Dorsolateral prefrontal cortex (tissue), 122 donors: ENCODE measurements at places on chromosomes 4 and X. TPM values are rescaled to one million over a fixed set of nuclear protein-coding genes. Genes with fewer than 3 reads are reported as not detected.

GRCh38 chrX:45771560-45772340, 571.1 kb upstream of the DIPK2B start:
- no peak for DNase-seq

GRCh38 chrX:7109049-7109531, 38.4 kb upstream of the STS start:
- no peak for DNase-seq

DNA sequence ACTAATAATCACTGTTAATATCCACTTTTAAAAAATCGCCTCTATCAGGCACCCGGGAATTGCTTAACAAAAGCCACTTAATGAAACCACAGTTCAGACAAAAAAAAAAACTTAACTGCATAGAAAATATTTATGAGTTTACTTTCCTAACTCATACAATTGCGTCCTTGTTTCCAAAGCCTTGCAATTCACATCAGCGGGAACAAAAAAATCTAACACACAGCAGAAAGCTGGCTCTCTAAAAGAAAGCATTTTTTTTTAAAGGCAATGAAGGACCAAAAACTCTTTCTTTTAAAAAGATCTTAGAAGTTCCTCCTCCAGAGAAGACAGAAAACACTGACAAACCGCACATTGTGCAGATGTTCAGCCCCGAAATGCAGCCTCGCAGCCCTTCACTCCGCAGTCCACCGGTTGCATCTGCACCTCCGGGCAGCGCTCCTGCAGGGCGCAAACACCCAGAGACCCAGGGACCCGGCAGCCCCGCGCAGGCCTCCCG, 812 bp downstream of the FAT1 start:
- no peak for DNase-seq

GRCh38 chr4:78660559-78660958, 109.0 kb downstream of the ANXA3 start:
- no peak for DNase-seq

DNA sequence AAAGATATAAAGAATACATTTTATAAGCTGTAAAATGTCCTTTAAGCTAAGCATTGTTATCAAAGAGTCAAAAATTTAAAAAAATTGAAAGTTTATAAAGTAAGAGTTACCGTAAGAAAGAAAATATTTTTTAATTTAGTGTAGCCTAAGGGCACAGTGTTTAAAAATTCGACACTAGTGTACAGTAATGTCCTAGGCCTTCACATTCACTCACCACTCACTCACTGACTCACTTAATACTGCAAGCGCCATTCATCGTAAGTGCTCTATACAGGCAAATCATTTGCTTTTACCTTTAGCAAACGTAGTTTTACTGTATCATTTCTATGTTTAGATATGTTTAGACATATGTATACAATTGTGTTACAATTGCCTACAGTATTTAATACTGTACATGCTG, 20.2 kb downstream of the GLRA3 start:
- DNase-seq, result no peak

DNA sequence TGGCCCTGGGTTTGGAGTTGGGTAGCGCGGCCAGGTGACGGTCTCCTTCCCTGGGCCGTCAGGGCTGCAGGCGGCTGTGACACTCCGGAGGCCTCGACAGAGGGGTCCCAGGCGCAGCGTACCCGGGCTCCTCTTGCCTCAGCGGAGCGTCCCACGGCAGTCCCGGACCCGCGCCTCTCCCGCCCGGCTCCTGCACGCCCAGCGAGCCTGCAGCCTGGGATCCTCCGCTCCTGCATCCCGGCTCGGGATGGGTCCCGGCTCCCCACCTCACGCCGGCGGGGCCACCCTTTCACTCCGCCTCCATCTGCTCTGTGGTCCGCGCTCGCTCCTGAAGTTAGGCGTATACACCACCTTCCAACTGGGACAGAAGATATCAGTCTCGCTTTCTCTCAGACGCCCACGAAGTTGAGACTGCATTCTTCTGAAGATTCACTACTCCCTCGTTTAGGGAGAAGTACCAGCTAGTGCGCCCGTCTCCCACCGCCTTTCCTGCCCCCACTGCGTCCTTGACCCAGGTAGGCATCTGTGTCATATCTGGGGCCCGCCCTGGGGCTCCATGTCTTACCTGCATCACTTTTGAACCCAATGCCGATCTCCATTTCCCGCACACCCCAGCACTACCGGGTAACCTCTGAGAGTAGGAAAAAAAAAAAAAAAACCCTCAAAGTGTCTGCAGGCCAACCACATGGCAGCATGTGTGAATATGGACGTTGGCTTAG, 32.3 kb upstream of the KDR start:
- DNase-seq, result no peak

DNA sequence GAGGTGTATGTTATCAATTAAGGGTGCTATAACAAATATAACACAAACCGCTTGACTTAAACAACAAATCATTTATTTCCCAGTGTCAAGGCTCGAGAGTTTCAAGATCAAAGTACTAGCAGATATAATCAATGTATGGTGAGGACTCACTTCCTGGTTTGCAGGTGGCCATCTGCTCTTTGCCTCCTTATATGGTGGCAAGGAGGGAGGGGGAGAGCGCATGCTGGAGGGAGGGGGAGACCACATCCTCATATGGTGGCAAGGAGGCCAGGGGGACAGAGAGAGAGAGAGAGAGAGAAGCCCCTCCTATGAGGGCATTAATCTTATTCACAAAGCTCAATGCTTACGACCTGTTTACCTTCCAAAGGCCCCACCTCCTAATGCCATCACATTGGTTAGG, 372.3 kb upstream of the SPOCK3 start:
- no peak for DNase-seq

- DNase-seq, result peak; percentile 48
Measured at GRCh38 chrX:153934762-153935325, at the start of gene NAA10. TSS of gene NAA10 (minus strand) at chrX:153935037. CDS start at chrX:153934904, 133 bp downstream.

GRCh38 chr4:123462007-123462406, 65.4 kb downstream of the SPRY1 start:
- no peak for DNase-seq

GRCh38 chr4:121108557-121108956, 36.2 kb upstream of the NDNF start:
- DNase-seq, result no peak

- no peak for DNase-seq
Measured at GRCh38 chrX:69060631-69061408, 104.4 kb downstream of the PJA1 start.

DNA sequence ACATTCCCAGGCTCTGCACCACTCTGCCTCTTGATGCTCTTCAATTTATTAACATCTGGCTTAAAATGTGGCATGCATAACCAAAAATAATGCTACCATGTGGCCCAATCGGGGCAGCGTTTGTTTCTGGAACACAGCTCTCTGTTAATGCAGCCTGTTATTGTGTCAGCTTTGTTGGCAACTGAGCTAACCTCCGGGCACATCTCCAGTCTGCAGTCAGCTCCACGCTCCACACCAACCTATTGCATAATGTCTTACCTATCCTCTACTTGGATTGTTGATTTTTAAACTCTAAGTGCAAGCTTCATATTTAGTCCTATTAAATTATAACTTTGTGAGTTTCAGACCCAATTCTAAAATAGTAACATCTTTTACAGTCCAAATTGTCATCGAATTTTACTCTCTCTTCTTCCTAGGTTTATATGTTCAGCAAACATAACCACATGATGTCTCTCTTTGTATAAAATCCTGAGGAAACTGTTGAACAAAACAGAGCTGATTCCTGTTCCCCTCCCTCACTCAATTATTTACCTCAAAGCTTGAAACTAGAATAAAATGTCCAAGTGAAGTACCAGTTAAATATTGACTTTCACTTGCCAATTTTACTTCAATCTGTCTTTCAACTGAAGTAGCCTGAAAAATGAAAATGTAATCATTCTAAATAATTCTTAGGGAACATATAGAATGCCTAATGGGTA, 92.2 kb upstream of the RAPGEF2 start:
- no peak for DNase-seq

- DNase-seq, result no peak
Measured at GRCh38 chr4:112119353-112119783, 25.9 kb upstream of the FAM241A start.

- DNase-seq, result no peak
Measured at GRCh38 chrX:22056235-22056634, 24.1 kb downstream of the PHEX start.

GRCh38 chrX:145821291-145821897, 3.8 kb downstream of the SLITRK2 start:
- DNase-seq, result peak; percentile 53

DNA sequence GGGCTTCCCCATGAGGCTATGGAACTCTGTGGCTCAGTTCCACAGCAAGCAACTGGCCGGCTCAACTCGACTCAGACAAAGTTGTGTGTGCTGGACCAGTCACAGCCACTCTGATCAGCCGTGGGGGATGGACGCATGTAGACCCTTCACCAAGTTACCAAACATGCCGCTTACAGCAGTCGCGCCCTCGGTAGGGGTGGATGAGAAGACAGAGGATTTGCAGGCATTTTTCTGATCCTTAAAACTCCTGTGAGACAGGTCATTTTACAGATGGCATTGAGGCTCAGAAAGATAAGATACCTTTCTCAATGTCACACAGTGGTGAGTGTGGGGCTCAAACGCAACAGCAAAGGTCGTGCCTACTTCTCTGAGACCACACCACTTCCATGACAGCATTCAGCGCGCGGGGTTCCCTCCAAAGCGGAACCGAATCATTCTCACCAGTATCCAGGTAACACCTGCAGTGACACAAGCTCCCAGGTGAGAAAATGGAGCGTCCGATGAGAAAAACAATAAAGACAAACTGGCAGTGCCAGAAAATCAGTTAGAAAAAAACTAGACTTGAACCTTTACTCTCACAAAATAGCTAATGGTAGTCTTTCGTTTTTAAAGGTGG, 83.6 kb downstream of the RELL1 start:
- DNase-seq, result no peak

DNA sequence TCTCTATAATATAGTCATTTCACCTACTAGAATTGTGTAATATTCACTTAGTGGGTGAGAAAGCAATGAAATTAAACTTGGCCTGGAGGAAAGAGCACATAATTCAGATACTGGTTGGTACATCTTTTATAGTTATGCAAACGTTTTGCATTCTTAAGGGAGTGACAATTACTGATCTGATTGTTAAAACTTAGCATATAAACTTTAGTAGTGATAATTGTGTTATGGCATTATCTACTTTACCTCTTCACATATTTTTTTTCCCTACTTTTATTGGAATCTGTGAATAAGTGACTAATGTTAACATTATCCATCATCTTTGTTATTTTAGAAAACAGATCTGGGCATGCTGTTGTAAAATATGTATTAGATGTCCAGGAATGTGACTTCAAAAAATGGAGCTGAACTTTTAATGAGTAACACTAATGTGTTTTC, 217.4 kb upstream of the GIMD1 start:
- DNase-seq, result no peak

- DNase-seq, result no peak
Measured at GRCh38 chr4:6781113-6781512, 1.4 kb upstream of the KIAA0232 start.

DNA sequence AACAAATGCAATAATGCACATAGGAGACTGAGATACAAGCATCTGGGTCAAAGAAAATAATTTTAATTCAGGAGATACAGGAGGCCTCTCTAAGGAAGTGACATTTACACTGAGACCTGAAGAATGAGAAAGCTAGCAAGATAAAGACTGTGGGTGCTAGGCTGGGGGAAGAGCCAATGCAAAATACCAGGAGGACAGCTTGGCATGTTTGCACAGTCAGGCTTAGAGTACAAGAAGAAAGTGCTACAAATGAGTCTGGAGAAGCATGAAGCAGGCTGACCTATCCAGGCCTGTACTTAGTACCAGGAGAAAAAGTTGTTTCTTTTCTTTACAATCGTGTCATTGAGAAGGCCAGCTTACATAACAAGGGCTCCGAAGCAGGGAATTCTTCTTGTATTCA, 56.9 kb downstream of the GABRB1 start:
- no peak for DNase-seq

GRCh38 chr4:121551271-121551670, 145.5 kb downstream of the ANXA5 start:
- DNase-seq, result no peak

DNA sequence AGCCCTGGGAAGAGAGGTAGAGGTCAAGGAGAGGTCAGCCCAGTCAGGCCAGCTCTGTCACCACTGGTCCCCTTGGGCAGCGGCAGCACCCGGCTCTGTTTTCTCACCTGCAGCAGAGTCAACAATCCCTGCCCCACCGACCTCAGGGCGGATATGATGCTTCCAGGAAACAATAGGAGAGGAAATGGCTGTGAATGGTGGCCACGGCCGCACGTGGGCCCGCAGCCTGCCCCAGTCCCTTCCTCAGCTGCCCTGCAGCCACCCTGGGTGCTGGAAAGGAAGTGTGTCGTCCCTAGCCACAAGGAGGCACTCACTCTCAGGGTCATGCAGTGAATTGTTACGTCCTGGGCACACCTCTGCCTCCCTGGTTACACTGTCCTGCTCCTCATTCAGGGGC, 92.5 kb upstream of the ENPP6 start:
- DNase-seq, result no peak

- DNase-seq, result no peak
Measured at GRCh38 chr4:181853881-181854511, 389.2 kb upstream of the TENM3 start.

DNA sequence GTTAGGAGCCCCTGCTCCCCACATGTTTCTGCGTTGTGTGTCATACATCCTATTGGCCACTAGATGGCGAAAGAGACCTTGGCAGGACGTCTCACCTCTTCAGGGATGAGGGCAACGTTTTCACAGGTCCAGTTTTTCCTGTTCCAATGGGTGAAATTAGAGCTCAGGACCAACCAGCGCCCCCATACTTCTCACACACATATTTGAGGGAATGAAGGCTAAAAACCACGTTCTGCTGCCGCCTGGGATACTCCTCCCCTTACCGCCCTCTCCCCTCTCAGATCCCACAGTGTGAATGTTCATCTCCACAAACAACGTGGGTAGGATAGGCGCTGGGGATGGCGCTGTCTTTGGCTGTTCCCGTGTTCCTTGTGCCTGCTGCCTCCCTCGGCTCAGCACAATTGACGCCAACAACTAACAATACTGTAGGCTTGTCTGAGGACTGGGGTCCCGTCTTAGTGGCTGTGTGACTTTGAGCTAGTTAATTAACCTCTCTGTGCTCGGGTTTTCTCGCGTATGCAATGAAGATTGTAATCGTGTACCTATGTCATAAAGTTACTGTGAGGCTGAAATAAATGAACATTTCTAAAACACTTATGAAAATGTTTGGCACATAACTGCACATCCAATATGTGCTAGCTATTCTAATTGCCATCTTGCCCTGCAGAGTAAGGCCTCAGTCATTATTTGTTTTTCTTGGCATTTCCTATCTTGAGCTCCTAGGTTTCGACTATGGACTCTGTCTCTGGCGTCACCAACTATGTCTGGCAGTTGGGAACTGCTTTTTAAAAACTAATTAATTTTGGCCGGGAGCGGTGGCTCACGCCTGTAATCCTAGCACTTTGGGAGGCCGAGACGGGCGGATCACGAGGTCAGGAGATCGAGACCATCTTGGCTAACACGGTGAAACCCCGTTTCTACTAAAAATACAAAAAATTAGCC, 181.3 kb upstream of the STK26 start:
- DNase-seq, result no peak

The MAGEE1 gene
- 57.1 TPM for total RNA-seq

The MAGIX gene
- total RNA-seq, result 5.5 TPM

The HTR2C gene
- total RNA-seq, result 1.0 TPM

The AFM gene
- not detected for total RNA-seq

The PHEX gene
- 0.50 TPM for total RNA-seq
